ENCODE measurements at places on chromosomes 12 and 14.

GRCh38 chr12:20000229-20000849, 368.0 kb upstream of the PDE3A start:
- no peak for DNase-seq

DNA sequence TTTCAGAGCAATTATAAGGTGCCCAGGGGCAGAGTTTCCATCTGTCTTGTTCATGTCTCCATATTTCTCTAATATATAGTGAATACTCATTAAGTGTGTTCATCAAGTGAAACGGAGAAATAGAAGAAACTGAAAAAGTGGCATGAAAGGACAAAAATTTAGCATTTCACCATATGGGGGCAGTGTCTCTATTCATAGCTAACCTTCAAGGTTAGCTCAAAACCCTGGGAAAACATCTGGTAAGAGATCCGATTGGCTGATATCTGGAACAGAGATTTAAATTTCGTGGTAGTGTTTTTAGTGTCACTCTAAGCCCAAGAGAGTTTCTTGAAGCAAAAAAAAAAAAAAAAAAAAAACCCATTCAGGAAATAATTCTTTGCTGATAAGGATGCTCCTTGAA, 367.5 kb downstream of the DAD1 start:
- DNase-seq: no peak

GRCh38 chr14:50964683-50965390, 20.6 kb upstream of the PYGL start:
- DNase-seq: no peak

DNA sequence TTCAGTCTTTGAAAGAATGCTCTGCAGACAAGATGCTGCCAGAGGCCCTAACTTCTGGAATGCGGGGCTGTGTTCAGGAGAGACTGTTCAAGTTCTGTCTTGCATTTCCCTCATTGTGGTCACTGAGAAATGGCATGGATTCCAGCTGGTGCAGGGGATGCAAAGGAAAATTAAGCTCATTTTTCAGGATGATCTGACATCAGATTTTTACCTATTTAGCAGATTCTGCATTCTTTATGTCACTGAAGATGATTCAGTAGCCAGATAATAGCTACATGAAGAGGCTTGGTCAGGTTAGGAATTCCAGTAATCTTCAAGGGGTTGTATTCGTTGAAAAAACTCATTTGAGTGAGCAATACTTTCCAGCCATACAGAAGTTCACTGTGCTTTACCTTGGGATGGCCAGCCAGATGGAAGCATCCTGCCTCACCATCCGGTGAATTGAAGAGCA, 16.1 kb upstream of the MFAP5 start:
- no peak for DNase-seq

DNA sequence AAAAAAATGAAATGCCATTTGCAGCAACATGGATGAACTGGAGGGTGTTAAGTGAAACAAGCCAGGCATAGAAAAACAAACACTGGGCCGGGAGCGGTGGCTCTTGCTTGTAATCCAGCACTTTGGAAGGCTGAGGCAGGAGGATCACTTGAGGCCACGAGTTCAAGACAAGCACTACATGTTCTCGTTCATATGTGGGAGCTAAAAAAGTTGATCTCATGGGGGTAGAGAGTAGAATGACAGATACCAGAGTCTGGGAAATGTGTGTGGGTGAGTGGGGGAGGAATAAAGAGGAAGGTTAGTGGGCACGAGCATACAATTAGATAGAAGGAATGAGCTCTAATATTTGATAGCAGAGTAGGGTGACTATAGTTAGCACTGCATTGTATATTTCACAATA, 21.5 kb downstream of the CACNA2D4 start:
- no peak for DNase-seq

GRCh38 chr12:131369094-131369845, 341.6 kb upstream of the SFSWAP start:
- DNase-seq: no peak

DNA sequence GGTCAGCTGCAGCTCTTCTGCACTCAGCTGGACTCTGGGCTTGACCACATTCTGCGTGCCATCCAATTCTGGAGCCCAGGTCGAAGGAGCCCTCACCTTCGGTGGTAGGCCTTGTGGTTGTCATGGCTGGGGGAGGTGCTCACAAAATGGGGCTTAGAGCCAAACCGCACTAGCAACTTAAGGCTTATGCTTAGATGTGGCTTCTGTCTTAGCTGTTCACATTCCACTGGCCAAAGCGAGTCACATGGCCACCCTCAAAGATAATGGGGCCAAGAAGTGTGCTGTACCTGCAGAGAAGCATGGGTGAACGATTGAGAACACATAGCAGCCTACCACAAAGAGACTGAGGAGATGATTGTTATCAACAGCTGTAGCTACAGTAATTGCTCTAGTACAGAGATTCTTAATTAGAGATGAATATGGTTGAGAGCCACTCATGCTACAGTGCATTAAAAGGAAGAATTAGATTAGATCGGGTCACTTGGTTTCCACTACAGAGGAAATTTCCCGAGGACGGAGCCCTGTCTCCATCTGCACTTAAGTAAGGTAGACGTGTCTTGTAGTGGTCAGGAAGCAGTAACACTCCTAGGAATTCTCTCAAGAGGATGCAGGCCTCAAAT, 334.6 kb upstream of the FKBP4 start:
- DNase-seq: no peak

GRCh38 chr14:20976291-20976690, 13.5 kb upstream of the METTL17 start:
- DNase-seq: no peak

DNA sequence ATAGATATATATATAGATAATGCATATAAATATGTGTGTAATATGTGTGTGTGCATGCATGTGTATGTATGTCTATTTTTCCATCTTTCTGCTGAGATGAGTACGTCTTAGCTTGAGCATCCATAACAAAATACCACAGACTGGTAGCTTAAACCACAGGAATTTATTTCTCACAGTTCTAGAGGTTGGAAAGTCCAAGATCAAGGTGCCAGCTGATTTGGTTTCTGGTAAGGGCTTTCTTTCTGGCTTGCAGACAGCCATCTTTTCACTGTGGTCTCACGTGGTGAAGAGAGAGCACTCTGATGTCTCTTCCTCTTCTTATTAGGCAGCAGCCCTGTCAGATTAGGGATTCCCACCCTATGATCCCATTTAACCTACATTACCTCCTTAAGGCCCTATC, 47.3 kb downstream of the ACSM4 start:
- no peak for DNase-seq

DNA sequence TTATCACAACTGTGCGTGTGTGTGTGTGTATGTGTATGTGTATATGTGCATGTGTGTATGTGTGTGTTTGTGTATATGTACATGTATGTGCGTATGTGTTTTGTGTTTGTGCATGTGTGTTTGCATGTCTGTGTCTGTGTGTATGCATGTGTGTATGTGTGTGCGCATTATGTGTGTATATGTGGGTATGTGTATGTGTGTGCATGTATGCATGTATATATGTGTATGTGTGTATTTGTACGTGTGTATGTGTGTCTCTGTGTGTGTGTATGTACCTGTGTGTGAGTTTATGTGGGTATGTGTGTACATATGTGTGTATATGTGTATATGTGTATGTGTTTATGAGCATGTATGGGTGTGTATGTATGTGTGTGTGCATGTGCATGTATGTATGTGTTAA, 37.6 kb upstream of the PIWIL1 start:
- DNase-seq: no peak

- DNase-seq: no peak
Measured at GRCh38 chr12:24226745-24227350, 277.4 kb upstream of the SOX5 start.

DNA sequence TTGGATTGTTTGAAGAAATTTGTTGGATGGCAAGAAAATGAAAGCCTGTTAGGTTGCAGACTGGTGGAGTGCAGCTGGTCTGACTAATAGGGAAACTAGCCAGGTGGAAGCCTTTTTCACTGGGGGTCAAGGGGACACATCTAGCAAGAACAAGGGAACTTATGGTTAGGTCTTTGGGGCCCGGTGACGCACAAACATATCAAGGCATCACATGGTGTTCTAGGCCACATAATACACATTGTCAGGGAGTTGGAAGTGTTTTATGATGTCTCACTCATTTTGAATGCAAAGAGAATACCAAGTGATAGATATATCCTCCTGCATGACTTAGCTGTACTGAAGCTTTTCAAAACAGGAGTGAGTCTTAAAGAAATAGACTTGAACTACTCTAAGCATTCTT, 351.2 kb downstream of the KCNH5 start:
- no peak for DNase-seq
